ENCODE measurements at places on chromosomes 6 and 20.
A peak's percentile ranks its signal among the peaks of the same experiment; 100 is the strongest.

GRCh38 chr20:13786143-13786828 lies 1.5 kb downstream of the NDUFAF5 start:
- peak; percentile 3 for DNase-seq

DNA sequence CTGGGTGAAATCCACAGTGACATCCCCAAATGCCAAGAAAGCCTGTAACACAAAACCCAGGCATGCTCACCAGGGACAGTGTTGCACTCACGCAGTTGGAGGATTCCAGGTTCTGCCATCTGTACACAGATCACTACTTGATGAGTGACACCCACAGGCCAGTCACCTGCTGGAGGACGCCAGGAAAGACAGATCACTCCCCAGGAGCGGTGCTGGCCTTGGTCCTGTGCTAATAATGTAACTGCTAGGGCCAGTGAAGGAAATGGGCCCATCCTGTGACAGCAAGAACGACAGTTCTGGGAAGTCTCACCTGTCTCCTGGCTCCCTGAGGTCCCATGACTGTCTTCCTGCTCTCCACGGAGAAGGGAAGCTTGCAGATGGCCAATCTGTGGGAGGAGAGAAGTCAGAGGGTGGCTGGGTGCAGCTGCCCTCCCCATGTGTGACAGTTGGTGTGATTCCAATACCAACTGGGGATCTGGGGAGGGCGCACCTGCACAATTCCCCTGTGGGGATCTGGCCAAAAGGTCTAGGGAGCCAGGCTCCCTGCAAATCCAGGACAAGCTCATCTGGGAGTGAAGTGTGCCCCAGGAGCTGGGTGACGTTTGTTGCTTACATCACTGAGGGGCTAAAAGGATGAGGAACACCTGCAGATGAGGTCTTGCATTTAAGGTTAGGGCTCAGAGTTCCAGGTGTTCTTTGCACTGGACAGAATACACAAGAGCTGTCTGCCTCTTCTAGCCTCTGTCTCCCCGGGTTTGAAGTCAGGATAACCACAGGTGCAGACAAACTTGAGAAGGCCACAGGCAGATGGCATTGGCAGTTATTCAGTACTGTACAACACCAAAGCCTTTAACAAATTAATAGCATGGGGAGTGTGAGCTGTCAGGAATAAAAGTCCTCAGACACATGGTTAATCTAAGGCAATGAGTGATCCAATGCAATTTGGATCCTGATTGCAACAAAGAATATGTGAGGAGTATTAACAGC lies 10.3 kb downstream of the ZNF337 start:
- no peak for DNase-seq

- no peak for DNase-seq
These were observed 4.5 kb downstream of the GPR63 start for GRCh38 chr6:96832780-96833179.

DNA sequence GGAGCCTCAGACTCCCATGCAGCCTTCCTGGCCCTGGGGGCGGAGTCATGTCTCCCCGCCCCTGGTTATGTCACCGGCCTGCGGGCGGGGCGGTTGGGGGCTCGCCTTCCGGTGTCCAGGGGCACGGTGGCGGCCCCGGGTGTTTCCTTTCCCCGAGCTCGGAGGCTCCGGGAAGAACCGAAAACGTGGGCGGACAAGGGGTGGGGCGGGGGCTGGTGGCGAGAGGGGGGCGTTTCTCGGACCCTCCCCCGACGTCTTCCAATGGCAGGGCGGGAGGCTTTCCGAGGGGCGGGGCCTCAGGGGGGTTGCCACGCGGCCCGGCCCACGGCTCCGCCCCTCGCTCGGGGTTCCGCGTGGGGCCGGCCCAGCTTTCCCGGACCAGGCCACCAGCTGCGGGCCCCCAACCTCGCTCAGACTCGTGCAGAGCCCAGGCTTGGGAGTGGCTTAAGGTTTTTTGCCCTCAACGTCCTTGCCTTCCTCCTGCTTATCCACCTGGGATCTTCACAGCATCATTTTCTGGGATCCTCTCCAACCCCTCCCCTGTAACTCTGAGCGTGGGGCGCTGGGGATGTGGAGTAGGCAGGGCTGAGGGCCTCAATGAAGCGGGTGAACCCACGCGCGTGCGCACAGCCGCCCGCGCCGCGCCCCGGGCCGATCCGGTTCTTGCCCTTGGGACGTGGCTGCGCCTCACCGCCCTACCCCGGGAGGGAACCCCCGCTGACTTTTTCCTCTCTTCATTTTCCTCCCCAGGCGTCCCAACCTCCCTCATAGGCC lies 2.1 kb upstream of the NRN1 start:
- DNase-seq = no peak

- DNase-seq = no peak
These were observed 14.4 kb upstream of the FAM217A start for GRCh38 chr6:4093288-4093687.

DNA sequence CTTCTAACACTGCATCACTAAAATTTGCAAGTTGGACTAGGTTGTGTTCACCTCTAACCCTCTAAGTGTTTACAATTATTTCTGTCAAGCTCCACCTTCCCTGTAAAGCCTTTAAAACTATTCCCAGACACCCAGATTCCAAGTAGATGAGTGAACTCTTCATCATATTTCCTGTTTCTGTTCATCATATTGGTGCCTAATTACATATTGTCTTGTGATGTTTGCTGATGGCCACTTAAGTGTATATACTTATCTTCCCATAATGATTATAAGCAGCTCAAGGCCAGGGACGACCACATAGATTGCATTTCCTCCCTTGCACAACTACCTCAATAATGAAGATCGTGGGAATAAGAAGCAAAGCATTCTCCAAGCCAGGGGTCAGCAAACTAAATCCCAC lies 16.8 kb downstream of the TNFRSF21 start:
- peak; percentile 76 for DNase-seq

DNA sequence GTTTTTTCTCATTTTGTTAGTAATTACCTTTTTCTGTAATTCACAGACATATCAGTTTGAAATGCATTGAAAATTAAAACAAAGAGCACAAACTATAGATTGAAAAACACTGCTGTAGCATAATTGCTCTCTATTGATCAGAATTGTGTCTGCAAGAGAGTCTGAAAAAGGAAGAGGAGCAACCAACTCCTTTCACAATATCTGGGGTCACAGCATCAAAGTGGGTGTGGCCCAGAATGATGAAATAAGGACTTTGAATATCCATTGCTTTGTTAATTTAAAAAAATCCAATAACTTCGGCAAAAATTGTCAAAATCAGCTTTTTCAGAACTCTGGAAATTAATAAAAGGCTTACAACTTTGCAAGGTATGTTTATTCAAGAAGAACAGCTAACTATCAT lies 99.2 kb downstream of the MYLK4 start:
- no peak for DNase-seq
